Suprapubic skin (tissue), 4 donors: ENCODE measurements at places on chromosomes 13 and 19. TPM values are rescaled to one million over a fixed set of nuclear protein-coding genes. Genes with fewer than 3 reads are reported as not detected.

Gene ERFL
- not detected for total RNA-seq

Gene ADPRHL1
- 2.5 TPM for total RNA-seq

Gene EFNA2
- not detected for total RNA-seq

Gene NFIX
- 223 TPM for total RNA-seq

Gene ZNF814
- total RNA-seq: 9.1 TPM

Gene TLE2
- total RNA-seq: 35.6 TPM

Gene CASP14
- 193 TPM for total RNA-seq

Gene PRR19
- total RNA-seq: 1.7 TPM

Gene WDR88
- not detected for total RNA-seq

Gene NLRP9
- not detected for total RNA-seq

Gene UBXN6
- total RNA-seq: 108 TPM

Gene SNRPA
- 51.2 TPM for total RNA-seq

Gene CLEC17A
- not detected for total RNA-seq
